Right lung (tissue), 10 donors: ENCODE measurements at places on chromosomes 4 and X.

DNA sequence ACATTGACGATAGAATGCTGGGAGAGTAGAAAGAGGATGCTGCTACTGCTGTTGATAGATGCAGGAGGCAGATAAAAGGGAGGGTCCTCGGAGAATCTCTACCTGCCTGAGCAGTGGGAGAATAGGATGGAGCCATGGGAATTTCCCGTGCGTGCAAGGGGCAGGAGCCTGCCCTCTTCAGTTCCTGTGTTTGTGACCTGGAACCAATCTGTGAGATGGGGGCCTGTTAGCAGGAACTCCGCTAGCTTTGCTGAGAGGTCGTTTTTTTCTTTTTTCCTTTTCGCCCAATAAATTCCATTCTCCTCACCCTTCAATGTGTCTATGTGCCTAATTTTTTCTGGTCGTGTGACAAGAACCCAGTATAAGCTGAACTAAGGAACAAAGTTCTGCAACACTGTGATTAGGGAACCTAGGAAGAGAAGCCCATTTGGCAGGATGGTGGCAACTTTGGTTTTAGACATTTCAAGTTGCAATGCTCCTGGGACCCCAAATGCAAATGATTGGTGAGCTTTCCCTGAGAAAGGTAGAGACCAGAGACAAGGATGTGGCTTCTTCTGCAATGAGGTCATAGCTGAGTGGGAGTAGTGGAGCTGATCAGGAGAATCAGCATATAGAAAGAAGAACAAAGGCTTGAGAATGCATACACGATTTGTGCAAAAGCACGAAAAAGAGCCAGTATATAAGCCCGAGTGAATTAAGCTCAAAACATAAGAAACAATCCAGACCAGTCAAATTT, 23.9 kb downstream of the SLC39A8 start:
- no peak for DNase-seq

DNA sequence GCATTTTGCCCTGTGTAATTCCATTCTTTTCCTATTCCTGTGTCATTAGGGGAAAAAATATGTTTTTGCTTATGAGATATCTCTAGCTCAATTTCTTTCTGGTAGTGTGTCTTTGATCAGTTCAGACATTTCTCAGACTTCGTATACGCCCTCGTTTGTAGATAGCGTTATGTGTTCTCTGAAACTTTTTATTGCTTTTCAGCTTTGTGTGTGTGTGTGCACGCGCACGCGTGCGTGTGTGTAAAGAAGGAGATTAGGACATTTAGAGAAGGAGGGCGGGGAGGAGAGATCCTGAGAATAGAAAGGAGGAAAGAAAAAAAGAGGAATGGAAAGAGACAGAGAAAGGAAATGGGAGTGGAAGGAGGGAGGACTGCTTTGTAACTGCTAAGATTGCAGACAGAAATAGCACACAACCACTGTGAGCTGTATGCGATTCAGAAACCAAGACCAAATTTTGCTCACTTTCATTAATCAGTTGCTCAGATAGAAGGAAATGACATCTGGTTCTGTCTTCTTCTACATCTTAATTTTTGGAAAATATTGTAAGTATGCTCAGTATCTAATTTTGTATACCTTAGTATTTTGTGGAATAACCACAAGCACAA, at the start of gene RXFP1:
TSS of gene RXFP1 (plus strand) at position 399 of the 605 bp plus-strand sequence. CDS start at position 494, 95 bp downstream.
- DNase-seq, result no peak

GRCh38 chr4:6085691-6086628, 67.7 kb upstream of the C4orf50 start:
- no peak for DNase-seq

- DNase-seq, result no peak
Observed at GRCh38 chrX:136166221-136166855, 19.0 kb downstream of the FHL1 start.

DNA sequence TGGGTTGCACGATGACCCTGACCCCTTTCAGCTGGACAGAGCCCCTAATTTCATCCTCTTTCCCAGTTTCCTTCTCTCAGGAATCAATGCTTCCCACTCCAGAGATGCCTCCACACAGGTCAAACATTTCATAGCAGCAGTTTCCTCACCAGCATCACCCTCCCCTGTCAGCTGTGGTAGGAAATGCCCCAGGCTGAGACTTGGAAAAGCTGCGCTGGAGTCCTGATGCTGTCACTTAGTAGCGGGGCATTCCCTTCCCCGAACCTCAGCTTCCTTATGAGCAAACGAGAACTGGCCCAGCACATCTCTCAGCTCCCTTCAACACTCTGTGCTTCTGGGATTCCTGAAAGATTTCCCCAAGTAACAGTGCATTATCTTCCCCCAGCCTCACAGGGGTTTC, 2.7 kb downstream of the GJB1 start:
- DNase-seq, result no peak

GRCh38 chr4:74418063-74418670, 26.8 kb upstream of the AREG start:
- no peak for DNase-seq

GRCh38 chr4:10734697-10735096, 50.1 kb upstream of the CLNK start:
- no peak for DNase-seq

- DNase-seq, result no peak
Observed at GRCh38 chr4:140052050-140052449, 101.9 kb downstream of the MAML3 start.

DNA sequence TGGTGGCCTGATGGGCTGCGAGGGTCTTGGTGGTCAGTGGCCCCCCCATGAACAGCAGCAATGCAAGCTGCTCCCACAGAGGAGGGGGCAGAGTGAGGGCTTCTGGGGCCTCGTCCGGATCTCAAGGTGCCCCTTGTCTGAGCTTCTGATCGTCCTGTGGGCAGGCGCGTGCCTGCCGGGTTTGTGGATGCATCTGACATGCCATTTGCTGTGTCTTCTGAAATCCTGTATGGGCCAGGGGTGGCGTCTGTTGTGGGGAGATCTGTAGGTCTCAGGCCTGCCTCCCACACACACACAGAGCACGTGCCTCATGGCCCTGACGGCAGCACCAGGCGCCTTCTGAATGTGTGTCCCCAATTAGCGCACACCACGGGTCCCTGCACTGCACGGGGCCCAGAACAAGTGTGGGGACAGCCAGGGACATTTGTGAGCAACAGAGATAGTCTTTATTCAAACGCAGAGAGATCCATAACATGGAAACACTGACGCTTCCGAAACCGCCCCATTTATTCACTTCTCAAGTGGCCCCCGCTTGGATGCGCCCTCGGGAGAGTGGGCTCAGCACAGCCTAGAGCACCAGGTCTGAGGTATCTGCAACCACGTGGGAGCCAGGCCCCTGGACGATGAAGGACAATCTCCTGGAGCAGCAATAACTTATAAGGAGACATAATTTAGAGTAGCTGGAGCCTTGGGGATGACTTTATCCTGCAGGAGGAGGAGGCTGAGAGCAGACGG, 5.7 kb downstream of the SPON2 start:
- no peak for DNase-seq

- DNase-seq, result no peak
Observed at GRCh38 chr4:70925418-70925817, 23.2 kb downstream of the MOB1B start.

GRCh38 chr4:14520171-14520570, 482.1 kb upstream of the CPEB2 start:
- DNase-seq, result no peak

- DNase-seq, result no peak
Observed at GRCh38 chr4:107647591-107647990, 72.4 kb downstream of the PAPSS1 start.

DNA sequence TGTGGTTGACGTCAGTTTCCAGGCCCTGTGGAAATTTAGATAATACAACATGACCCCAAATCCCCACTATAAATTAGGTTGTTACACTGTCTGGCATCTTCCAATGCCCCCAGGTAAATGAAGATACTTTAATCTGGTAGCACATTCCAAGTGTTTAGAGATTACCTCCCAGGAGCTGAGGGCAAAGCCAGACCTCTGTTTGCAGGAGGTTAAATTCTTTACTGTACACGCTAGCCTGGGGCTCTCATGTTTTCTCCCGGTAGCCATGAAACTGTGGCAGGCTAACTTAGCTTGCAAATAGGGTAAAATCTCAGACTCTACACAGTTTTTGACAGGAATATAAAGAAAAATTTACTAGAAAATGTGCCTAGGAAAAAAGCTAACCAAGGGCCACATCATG, 450.0 kb downstream of the PDGFC start:
- no peak for DNase-seq
